Stimulated activated CD8-positive, alpha-beta memory T cell treated with anti-CD3 and anti-CD28 coated beads, Interleukin-15, amount 100 ng/mL, for 24 hours (primary cell): ENCODE measurements at places on chromosomes 3 and 15.

DNA sequence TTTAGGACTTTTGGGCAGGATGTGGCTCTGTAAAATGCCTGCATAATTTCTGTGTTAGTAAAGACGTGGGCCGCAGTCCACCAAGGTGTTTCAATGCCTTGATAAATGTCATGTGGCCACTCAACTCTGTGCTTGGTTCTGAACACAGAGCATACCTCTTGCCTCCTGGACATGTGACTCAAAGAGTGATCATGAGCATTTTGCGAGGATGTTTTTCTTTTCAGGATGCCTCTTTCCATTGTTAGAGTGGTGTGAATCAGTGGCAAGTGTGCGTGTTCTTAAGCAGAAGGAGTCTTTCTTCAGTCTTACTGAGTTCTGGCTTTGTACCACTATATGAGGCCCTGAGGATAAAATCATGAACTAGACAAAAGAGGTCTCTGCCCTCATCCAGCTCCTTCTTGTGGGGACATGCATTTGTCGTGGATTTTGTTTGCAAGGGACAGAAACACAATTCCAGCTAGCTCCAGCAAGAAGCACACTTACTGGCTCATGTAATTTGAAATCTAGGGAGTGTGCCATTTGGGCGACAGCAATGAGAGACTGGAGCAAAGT lies 363.4 kb downstream of the LRTM1 start:
- no peak for DNase-seq

DNA sequence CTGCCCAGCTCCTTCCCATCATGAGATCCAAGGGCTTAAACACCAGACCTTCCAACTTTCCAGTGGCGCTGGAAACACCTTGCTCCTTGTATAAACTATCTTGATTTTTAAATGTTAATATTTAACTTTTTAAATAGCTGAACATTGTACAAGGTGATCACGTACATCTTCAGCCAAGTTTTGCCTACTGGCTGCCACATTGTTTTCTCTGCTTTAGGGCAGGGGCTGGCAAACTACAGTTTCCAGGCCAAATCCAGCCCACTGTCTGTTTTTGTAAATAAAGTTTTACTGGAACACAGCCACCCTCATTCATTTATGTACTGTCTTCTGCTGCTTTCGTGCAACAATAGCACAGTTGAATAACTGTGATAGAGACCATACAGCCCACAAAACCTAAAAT lies 27.6 kb upstream of the FOXP1 start:
- no peak for DNase-seq

GRCh38 chr3:73927203-73927570 lies 302.4 kb upstream of the PDZRN3 start:
- DNase-seq: no peak

GRCh38 chr3:170233530-170233929 lies 11.3 kb downstream of the PRKCI start:
- no peak for DNase-seq
